ENCODE measurements at places on chromosomes 1 and 21.

- no peak for DNase-seq
Measured at GRCh38 chr1:11998636-11999035, 18.4 kb downstream of the MFN2 start.

GRCh38 chr21:35291034-35291433, 241.9 kb upstream of the RUNX1 start:
- no peak for DNase-seq

DNA sequence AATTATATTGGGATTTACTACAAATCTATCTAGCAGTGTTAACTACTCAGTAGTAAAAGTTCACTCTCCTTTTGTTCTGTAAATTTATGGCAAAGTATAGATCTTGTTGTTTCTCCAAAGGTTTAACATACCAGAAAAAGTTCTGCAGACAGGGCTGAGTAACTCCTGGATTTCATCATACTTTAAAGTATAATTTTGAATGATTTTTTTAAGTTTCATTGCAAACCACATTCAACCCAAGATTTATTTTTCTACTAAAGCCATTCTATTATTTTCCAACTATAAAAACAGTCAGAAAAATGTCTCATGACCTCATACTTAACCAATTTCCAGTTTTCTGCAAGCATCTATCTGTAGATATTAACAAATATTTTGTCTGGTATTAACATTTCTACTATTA, 585.8 kb upstream of the ZRANB2 start:
- no peak for DNase-seq

GRCh38 chr1:230061801-230062200, 5.2 kb upstream of the GALNT2 start:
- no peak for DNase-seq

- DNase-seq, result no peak
Measured at GRCh38 chr21:19731251-19731650, 1267.0 kb upstream of the NCAM2 start.

DNA sequence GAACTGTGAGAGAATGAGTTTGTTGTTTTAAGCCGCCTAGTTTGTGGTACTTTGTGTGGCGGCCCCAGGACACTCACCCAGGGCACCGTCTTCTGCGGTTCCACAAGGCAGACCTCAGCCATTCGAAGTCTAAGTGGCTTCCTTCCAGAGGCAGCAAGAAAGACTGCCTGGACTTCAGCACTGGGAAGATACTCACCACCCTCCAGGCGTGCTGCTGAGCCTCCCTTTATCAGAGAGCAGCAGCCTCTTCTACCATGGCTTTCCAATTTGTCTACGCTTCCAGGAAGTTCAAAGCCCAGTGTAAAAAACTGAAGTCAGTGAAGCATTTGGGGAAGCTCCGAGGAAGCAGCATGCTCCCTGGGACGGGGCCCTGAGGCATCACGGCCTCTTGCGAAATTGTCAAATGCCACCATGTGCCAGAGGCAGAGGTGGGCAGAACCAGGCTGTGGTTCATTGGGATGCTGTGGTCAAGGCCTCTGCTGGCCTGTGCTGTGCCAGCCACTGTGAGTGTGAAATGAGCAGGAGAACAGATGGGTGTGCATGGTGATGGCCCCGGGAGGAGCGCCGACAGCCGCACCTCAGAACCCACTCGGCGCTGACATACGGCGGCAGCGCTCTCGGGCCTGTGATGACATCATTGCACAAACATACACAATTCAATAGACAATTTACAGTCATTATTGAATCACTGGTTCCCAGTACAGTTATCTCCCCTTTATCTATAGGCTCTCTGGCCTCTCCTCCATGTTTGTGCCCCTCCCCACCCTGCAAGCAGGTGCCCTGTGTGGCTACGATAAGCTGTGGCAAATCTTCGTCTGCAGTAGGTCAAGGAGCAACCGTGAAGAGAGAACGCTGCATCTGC, 110.4 kb downstream of the PDE9A start:
- DNase-seq, result peak; percentile 78

DNA sequence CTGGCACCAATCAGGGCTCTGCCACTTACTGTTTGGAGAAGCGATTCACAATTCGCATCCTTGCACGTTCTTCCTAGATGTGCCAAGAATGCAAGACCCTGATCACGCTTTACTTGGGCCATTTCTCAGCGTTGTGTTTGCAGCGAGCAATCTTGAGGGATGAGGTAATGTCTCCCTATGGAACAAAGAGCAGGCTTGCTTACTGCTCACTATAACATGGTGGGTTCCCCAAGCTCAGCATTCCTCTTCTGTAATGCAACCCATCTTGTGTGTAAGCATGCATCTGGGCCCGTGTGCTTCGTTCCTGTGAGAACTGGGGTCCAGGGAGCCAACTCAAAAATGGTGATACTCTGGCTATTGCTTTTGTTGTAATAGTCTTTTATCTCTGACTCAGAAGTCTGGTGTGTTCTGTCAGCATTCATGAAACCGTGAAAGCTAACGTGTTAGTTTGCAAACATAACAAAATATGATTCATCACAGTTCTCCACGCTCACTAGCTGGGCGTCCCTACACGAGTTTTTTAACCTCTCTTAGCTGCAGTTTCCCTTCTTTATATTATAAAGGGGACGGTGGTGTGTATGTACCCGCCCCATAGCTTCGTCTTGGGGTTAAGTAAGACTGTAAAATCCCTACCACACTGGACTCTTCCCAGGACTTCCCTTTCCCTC, 33.3 kb downstream of the DNTTIP2 start:
- DNase-seq, result no peak

- DNase-seq, result no peak
Measured at GRCh38 chr1:907611-908451, 15.9 kb upstream of the SAMD11 start.

GRCh38 chr1:202072211-202072765, 50.4 kb upstream of the GPR37L1 start:
- DNase-seq, result no peak

- no peak for DNase-seq
Measured at GRCh38 chr1:100573960-100574359, 36.0 kb downstream of the GPR88 start.

GRCh38 chr1:19484798-19485361, 459 bp downstream of the CAPZB start:
- no peak for DNase-seq

DNA sequence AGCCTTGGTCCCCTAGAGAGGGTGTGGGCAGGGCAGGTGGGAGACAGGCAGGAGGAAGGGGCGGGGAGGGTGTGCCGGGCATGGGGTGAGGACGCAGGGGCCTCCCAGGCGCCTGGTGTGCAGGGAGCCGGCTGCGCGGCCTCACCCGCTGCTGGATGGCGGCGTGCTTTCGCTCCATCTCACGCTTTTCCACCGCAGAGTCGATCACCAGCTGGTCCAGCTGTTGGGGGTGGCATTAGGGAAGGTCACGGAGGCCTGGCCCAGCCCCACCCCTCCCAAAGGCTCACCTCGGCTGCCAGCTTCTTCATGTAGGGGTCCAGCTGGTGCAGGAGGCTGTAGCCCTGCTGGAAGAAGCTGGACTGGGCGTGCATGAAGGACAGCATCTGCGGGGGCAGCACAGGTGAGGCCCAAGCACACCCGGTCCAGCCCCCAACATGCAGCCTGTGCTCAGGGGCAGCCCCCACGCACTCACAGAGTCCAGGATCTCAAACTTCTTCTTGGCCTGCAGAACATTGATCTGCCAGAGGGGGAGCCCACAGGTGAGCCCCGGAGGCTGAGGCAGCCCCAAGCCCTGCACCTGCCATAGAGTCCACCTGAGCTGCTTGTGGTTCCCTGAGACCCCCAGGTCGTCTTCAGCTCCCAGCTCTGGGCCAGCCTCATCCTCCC, 7.9 kb downstream of the ACAP3 start:
- no peak for DNase-seq

DNA sequence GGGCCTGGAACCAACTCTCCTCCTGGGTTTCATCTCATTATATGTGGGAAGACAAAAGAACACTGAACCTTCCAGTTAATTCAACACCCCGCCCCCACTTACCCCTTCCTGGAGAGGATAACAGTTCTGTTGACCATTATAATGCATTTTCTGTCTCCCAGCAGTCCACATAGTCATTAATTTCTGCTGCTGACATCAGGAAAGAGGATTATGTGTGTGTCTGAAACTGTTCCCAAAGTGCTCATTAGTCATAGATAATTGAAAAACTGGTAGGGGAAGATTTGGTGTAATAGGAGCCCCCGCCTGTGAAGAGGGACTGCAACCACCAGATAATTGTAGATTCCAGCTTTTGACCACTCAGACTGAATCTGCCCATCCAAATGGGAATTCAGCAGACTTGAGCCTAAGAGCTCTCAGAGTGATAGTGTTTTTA, 208.7 kb downstream of the FGGY start:
- DNase-seq, result no peak

- no peak for DNase-seq
Measured at GRCh38 chr1:87950369-87950768, 621.7 kb downstream of the LMO4 start.

DNA sequence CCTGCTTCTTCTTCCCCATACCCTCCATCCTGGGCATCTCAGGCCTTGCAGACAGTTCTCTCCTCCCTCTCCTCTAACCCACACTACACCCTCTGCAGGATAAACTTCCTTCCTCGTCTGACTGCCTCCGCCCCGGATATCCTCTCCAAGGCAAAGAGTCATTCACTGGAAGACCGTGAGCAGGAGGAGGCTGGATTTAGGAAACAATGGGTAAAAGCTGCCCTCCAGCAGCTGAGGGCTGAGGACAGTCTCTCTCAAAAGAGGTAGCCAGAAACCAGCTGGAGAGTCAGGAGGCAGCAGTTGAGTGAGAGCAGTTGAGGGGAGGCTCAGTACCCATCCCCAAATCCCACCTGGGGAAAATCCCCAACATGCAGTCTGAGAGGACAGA, 1.4 kb downstream of the CSRP1 start:
- no peak for DNase-seq

GRCh38 chr1:227769047-227769935, 34.1 kb downstream of the SNAP47 start:
- peak; percentile 55 for DNase-seq

GRCh38 chr1:178150610-178151009, 56.7 kb downstream of the RASAL2 start:
- DNase-seq, result no peak

- no peak for DNase-seq
Measured at GRCh38 chr1:210299501-210299900, 29.2 kb upstream of the HHAT start.

GRCh38 chr1:25103164-25103795, 129.0 kb downstream of the SYF2 start:
- DNase-seq, result no peak

All from upper lobe of right lung (tissue), 1 donor.